ENCODE measurements at places on chromosomes 12 and 14.
A peak's percentile ranks its signal among the peaks of the same experiment; 100 is the strongest.

GRCh38 chr12:130483616-130484180 lies 146.0 kb downstream of the PIWIL1 start:
- DNase-seq: no peak

DNA sequence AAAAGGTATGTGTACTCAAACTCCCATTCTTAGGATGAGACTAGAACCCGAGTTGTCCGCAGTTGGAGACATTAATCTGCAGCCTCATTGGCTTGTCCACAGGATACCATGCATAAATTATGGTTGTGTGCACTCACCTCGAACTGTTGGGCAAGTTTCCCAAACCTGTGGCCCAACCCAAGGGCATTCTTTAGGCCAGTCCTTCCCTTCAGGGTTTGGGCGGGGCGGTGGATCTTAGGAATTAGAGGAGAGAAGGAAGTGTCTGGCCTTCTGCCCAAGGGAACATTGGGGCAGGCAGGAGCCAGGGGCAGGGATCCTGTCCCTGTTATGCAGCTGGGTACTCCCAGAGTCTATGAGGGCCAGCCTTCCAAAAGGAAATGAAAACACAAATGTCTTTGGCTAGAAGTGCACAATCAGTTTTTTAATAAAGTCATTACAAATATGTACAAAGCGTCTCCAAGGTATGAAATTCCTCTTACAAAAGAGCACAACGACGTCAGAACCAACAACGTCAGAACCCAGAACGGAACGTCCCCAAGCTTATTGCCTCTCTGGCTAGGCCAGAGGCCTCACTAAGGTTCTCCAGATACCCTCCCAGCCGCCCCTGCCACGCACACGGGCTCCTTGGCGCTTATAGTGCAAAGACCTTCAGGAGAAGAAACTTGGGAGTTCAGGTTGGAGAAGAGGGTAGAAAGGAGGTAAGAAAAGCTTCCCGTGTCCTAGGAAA lies 25.3 kb downstream of the HRK start:
- no peak for DNase-seq

DNA sequence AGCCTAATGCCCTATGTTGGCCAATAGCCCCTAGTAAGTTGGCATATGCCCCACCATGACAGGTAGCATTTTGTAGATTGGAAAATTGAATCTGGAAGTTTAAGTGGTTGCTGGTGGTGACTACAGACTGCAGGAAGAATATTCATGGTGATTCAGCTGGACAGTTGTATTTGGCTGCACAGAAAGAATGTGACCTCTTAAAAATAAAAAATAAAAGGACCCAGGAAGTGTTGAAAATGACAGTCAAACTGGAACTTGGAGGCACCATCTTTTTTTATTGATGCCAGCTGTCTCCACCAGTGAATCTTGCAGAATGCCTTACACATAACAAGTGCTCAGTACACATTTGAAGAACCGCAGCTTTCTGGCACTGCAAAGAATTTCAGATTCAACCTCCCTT lies 73.9 kb downstream of the PRMT8 start:
- no peak for DNase-seq

- peak; percentile 33 for DNase-seq
Observed at GRCh38 chr14:103819503-103820307, 27.7 kb downstream of the PPP1R13B start.

DNA sequence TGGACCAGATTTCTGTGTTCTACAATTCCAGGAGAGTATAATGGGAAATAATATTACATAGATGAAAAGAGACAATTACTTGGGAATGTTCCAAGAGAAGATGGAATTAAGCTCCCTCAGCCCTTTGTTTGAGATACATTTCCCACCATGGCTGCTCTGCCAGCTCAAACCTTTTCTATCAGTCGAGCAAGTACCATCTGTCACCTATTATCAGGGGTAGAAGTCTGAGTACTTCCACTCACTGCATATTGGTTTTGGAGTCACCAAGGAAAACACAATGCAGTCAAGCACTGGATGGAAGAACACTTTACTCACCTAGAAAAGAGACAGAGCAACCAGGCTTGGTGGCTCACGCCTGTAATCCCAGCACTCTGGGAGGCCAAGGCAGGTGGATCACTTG lies 270.4 kb upstream of the FAR2 start:
- no peak for DNase-seq

- no peak for DNase-seq
Observed at GRCh38 chr12:41213107-41213506, 25.0 kb downstream of the PDZRN4 start.

DNA sequence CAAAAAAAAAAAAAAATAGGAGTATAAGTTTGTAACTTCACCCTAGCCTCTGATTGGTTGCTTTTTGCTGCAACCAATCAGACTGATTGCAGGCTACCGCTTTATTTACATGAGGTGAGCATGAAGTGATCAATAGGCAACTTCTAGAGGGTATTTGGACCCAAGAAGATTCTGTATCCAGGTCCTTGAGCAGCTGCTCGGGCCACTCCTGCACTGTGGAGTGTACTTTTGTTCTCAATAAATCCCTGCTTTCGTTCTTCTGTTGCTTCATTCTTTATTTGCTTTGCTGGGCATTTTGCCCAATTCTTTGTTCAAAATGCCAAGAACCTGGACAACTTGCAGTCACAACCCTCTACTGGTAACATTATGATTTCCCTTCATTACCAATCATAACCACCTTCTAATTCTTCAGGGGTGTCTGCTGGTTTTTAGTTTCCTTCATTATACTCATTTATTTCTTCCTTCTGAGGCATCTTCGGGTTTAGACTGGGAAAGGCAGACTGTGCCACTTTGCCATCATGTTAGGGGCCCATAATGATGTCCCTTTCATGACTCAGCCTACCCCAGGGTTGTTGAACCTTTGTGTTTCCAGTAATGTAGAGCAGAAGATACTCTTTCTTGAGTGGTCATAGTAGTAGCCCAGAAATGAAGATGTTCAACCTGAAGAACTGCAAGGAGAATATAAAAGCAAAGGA lies 43.4 kb upstream of the LIMA1 start:
- no peak for DNase-seq

DNA sequence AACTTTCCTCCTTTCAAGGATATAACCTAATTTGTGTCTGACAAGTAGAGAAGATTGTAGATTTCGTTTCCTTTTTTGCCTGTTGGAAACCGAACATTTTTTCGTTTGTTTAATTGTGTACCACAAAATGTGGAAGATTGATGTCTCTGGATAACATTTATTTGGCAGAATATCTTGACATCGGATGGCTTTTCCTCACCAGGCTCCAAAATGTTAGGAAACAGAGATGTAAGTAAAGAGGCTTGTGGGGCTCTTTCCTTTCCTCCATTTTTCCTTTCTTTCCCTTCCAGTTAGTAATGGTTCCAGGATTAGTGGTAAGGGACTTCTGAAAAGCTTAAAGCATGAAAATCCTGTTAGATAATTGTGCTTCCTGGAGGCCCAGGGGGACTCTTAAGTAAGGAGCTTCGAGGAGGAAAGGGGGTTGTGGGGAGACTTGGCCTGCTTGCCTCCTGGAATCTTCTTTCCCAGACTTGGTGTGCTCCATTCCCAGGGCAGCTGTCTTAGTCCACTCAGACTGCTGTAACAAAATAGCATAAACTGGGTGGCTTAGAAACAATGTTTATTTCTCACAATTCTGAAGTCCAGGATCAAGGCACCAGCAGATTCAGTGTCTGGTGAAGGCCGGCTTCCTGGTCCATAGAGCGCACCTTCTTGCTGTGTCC lies 243.1 kb upstream of the PWP1 start:
- DNase-seq: no peak

DNA sequence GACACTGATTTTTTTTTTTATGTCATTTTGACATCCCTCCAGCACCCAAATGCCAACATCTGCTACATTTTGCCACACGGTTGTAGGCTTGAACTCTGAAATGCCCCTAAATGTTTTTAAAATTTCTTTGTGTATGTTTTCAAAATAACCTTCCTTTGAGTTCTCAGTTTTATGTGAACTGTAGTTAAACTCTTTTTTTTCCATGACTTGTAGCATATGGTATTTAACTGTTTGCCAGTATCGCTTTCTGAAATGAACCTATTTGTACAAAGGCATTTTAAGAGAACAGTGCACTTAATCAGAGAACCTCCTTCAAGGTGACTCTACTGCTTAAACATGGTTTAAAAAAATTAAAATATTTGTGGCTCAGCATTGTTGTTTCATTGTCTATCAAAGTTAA lies 61.5 kb downstream of the PDE3A start:
- DNase-seq: no peak

DNA sequence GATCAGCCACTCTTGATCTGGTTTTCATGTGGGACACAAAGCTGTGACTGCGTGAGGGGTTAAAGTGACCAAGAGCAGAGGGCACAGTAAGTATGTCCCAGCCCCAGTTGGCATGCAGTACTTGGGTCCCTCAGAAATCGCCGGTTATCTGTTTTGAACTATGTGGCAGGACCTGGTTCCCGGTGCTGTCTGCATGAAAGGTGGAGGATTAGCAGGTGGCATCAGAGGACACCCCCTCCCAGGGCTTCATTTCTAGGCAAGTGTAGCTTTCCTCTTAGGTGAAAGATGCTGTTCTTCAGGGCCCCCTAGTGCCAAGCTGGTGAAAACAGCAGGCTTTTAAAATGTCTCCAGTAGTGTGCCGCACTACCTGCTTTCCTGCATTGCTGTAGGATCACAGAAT lies 57.1 kb downstream of the ATG14 start:
- DNase-seq: peak; percentile 63

DNA sequence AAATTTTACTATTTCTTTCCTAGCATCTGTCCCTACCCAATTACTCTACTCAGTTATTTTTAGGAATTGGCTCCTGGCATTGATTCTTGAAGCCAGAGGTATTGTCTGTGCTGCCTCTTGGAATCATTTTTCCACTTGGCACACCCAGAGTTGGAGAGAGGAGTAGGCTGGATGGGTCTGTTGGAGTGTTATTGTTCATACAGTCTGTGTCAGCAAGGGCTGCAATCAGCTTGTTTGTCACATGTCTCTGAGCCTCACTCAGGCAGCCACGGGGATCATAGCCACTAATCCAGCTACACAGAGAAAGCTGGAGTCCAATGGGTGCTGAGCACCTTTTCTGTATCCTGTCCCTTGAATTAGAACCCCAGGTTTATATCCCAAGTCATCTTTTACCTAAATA lies 176.0 kb upstream of the DYRK2 start:
- DNase-seq: no peak

DNA sequence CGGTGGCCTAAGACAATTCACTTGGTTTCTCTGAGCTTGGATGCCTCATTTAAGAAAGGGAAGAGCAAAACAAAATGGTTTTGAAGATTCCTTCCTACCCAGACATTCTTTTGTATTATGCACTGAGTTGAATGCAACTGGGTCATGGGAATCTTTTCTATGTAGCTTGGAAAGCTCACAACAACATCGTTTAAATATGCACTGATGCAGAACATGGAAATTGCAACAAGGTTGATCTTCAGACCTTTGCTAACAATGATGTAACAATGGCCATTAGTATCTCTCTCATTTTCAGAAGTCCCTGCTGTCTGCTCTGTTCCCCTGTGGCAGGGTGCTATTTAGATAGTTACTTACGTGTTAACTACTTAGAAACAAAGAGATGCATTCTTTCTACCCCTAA lies 30.1 kb upstream of the IGF1 start:
- no peak for DNase-seq

DNA sequence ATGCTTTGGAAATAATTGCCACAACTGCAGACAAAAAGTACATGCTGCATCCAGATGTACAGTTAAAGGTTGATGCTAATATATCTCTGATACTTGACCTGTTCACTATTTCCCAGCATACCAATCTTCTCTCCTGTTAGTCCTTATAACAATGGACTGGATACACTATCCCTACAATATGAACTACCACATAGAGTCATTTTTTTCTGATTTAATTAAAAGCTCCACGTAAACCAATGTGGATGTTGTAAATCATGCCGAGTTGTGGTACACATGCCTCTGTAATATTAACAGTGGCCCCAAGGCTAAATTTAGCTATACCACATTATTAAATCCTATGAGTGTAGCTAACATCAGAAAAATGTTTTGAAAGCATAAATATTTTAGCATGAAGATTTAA lies 469.1 kb upstream of the RPL10L start:
- no peak for DNase-seq

GRCh38 chr12:108567406-108568337 lies 5.3 kb downstream of the ISCU start:
- no peak for DNase-seq

- DNase-seq: no peak
Observed at GRCh38 chr14:67798731-67799130, 17.7 kb downstream of the ZFYVE26 start.

DNA sequence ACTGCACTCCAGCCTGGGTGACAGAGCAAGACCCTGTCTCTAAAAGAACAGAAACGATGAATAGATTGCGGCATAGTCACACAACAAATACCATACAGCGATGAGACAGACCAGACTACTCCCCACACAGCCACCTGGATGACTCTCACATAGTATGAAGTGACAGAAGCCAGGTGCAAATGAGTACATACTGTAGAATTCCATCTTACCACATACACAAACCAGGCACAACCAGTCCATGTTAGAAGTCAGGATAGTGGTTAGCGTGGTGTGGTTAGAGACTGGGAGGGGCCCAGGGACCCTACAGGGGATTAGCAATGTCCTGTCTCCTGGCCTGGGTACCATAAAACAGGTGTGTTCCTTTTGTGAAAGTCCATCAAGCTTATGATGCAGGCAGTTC lies 53.8 kb downstream of the FAM222A start:
- no peak for DNase-seq

GRCh38 chr12:30457621-30458289 lies 237.9 kb downstream of the IPO8 start:
- no peak for DNase-seq

GRCh38 chr12:124075841-124076240 lies 102.8 kb downstream of the ZNF664 start:
- no peak for DNase-seq

GRCh38 chr12:62248873-62249272 lies 11.3 kb upstream of the USP15 start:
- no peak for DNase-seq

GRCh38 chr12:89475203-89475990 lies 49.2 kb downstream of the GALNT4 start:
- no peak for DNase-seq

All from GM10248 (cell line).